M059J (cell line): ENCODE measurements at places on chromosomes 3 and 15. TPM values are rescaled to one million over a fixed set of nuclear protein-coding genes. Genes with fewer than 3 reads are reported as not detected.

- DNase-seq = no peak
These were observed 3.8 kb upstream of the PLXND1 start for GRCh38 chr3:129610276-129610675.

GRCh38 chr15:84604826-84605553, 4.2 kb downstream of the ZSCAN2 start:
- no peak for DNase-seq

Gene DLEC1
- total RNA-seq = 0.02 TPM in 1 of 2 replicates, not detected in the other

Gene ALDH1L1
- 0.54 and 1.2 TPM in 2 replicates for total RNA-seq
